ENCODE measurements at places on chromosomes 3 and 15. TPM values are rescaled to one million over a fixed set of nuclear protein-coding genes. Genes with fewer than 3 reads are reported as not detected.

Gene SHC4
- polyA plus RNA-seq: 0.47 TPM

DNA sequence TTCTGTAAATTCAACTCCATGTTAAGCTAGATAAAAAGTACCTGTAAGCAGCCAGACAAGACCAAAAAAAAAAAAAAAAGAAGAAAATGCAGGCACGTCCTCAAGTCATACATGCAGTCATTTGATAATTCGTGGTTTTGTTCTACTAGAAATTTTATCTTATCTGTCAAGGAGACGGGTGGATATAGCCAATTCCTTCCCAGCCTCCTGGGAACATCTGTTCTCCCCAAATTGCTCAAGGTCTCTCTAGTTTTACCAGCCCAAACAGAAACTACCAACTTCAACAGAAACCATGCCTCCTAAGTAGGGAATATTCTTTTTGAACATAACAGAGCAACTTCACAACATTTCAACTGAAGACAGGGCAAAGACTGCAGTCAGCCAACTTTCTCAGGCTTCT lies 19.5 kb downstream of the RYK start:
- DNase-seq: no peak

GRCh38 chr3:27244374-27244773 lies 124.8 kb downstream of the NEK10 start:
- DNase-seq: no peak

- no peak for DNase-seq
These were observed 206.6 kb upstream of the MDFIC2 start for GRCh38 chr3:70519026-70519425.

Gene GUCA1C
- polyA plus RNA-seq: 2.7 TPM

DNA sequence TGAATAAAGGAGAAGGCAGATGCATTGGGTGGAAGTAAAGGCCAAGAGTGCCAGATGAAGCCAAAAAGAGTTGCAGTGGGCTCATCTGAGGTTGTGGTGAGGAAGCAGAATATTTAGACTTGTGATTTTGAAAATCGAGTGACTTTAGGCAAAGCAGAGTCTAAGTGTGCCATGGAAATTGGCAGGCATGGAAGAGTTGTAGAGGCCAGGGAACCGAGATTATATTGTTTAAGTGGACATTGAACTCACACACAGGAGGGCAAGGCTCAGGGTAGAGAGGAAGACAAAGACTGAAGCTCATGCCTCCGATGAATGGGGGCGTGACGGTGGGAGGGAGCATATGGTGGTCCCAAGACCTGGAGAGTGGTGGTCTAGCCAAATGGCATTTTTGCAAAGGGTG lies 347.5 kb downstream of the EPHB1 start:
- no peak for DNase-seq

- DNase-seq: peak; percentile 54
These were observed 325.7 kb downstream of the OTOL1 start for GRCh38 chr3:161822291-161822690.

GRCh38 chr3:130759692-130760338 lies 13.2 kb upstream of the PIK3R4 start:
- peak; percentile 83 for DNase-seq

GRCh38 chr3:150348500-150348899 lies 59.6 kb upstream of the TSC22D2 start:
- DNase-seq: no peak

Gene ARHGEF26
- 3.9 TPM for polyA plus RNA-seq

GRCh38 chr3:9111417-9111816 lies 138.0 kb downstream of the SRGAP3 start:
- no peak for DNase-seq

GRCh38 chr3:143529798-143530197 lies 318.5 kb downstream of the SLC9A9 start:
- DNase-seq: no peak

Gene HIGD1A
- 283 TPM for polyA plus RNA-seq

Gene FAM174B
- 9.8 TPM for polyA plus RNA-seq

- no peak for DNase-seq
These were observed 547.6 kb downstream of the FOXP1 start for GRCh38 chr3:71035886-71036285.

Gene RBP2
- 13.5 TPM for polyA plus RNA-seq

DNA sequence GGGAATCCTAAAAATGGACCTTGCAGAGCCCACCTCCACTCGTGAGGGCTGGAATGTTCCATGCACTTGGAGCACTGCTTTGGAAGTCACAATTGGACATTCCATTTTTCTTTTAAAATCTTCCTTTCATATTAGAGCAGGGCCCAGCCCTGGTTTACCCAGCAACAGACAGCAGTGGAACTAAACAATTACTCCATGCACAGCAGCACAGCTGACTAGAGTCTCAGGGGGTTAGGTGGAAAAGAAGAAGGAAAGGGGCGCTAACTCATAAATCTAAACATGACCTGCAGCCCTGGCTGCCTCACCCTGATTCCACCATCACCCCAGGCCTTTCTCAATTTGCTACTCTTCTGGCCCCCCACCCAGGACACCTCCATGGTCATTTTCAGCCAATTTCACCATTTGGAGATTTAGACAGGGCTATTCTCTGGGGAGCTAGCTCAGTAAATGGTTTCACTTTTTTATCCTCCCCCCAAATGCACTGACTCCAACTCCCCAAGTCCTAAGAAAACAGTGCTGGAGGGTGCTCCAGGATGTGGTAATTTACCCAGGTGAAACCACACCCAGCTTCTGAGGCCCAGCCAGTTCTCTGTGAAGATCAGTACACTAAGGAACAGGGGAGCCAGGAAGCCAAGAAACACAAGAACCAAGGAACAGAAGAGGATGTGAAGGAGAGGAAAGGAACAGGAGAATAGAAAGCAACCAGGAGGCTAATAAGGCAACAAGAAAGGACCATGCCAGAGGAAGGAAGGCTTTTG lies 1.6 kb upstream of the LRRC31 start:
- DNase-seq: no peak

Gene ZBBX
- polyA plus RNA-seq: 0.73 TPM

GRCh38 chr15:85407421-85408269 lies 27.2 kb downstream of the AKAP13 start:
- no peak for DNase-seq

DNA sequence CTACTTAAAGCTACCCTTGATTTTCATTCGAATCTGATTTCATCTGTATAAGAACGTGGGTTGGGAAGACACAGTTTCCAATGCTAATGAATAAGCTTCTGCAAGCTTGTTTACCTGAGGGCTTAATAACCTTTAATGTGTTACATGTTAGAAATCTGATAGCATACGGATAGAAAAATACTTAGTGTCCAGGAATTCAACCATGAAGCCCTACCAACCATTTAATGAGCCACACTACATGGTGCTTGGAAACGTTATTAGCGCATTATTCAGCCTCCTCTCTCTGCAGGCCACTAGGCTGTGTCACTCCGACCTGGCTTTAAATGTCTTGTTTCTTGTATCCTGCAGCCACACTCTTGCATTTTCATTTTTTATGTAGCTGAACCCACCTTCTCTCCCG lies 1.6 kb downstream of the FAM81A start:
- peak; percentile 17 for DNase-seq

- DNase-seq: no peak
These were observed 151.4 kb downstream of the WNT7A start for GRCh38 chr3:13728487-13728886.

Gene FANCD2OS
- polyA plus RNA-seq: not detected

- DNase-seq: peak; percentile 44
These were observed 31.7 kb downstream of the NR2F2 start for GRCh38 chr15:96362011-96362754.

Gene NMNAT3
- polyA plus RNA-seq: 13.8 TPM

- no peak for DNase-seq
These were observed 48.6 kb upstream of the NEDD4 start for GRCh38 chr15:56042031-56042430.

Gene RAB6B
- 6.6 TPM for polyA plus RNA-seq

Gene CFAP100
- 0.60 TPM for polyA plus RNA-seq

GRCh38 chr15:32794973-32795372 lies 77.2 kb downstream of the GREM1 start:
- DNase-seq: no peak

GRCh38 chr3:187952849-187953248 lies 201.1 kb upstream of the LPP start:
- DNase-seq: no peak

DNA sequence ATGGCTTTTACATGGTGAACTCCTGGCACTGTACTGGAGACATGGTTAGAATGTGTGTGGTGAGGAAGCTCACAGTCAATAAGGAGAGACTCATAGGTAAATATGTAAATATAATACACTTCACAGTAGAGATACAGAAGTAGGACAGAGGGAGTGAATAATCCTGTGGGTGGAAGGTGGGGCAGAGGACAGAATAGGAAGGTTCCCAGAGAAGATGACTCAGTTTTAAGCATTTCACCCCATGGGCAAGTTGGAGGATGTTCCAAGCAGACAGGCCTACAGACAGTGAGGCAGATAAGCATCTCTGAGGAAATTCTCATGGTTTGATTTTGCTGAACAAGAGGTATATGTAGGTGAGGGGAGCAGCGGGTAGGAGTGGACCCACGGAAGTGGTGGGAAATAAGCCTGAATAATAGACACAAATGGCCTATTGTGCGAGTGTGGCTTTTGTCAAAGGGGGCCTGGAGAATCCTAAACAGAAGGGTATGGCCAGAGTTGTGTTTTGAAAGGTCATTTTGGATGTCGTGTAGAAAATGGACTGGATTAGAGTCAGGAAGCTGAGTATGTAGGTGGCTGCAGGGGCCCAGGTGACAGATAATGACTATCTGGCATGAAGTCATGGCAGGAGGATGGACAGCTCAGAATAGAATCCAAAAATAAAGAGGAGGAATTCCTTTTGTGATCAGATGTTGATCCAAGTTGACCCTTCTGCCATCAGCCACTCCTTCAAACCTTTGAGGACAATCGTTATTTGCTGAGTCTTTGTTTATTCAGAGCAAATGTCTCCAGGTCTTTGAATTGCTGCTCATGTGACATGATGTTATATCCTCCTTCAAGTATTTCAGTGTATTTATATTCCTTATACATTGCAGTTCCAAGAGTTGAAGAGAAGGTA lies 97.3 kb upstream of the THRB start:
- no peak for DNase-seq

Gene XCR1
- polyA plus RNA-seq: not detected

Gene RRP9
- polyA plus RNA-seq: 17.8 TPM

- DNase-seq: no peak
These were observed 255.9 kb upstream of the CMC1 start for GRCh38 chr3:27985369-27986035.

Gene ISY1
- polyA plus RNA-seq: 22.4 TPM
